ENCODE measurements at places on chromosomes 4 and X. TPM values are rescaled to one million over a fixed set of nuclear protein-coding genes. Genes with fewer than 3 reads are reported as not detected.

DNA sequence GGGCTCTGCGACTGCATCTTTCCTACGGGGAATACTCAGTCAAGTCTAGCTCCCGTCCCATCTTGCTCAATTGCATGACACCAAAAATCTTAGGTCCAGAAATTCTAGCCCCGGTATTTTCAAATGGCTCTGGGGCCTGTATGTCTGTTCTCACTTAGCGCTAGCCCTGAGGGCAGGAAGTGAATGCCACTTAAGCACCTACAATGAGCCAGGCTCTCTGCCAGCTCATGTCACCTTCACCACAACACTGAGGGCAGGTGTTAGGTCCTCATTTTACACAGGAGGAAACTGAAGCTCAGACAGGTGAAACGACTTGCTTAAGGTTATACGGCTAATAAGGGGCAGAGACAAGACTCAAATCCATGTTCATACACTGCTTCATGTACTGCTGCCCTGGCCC is 282.8 kb downstream of the PPP1R2C start:
- DNase-seq = no peak
- no peaks in the 10 kb centered on the region for H3K4me1 ChIP-seq
- no peaks in the 10 kb centered on the region for H3K27me3 ChIP-seq
- no peak overlapping the region for H3K27ac ChIP-seq
- H3K36me3 ChIP-seq = no peaks in the 10 kb centered on the region

- H3K4me1 ChIP-seq = no peaks in the 10 kb centered on the region
- H3K4me3 ChIP-seq = no peak overlapping the region
- DNase-seq = no peak
- H3K27ac ChIP-seq = no peak overlapping the region
- H3K36me3 ChIP-seq = no peaks in the 10 kb centered on the region
- H3K27me3 ChIP-seq = no peaks in the 10 kb centered on the region
These were observed 664.0 kb upstream of the PCDH7 start for GRCh38 chr4:30056016-30056766.

DNA sequence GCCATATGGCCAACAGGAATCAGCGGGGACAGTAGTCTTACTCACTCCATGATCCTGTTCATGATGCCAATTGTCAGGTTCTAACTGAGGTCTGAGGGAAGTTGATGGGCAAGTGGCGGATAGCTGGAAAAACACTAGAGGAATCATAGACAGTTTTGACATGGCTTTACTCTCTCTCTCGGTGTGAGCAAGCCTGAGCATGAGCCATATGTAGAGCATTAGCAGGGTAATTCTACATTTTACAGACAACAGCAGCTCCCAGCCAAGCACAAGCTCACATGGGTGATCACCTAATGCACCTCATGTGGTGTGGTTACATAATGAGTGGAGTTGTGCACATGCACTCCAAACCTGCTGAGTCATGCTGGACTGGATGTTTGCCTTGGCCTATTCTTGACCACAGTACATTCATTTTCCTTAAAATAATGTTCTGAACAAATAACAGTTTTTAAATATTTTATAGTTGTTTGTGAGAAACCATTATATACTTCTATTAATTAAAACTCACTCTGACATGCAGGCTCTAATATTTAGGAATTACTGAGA is 429.2 kb downstream of the GPAT3 start:
- no peak for DNase-seq
- no peak overlapping the region for H3K27ac ChIP-seq
- no peaks in the 10 kb centered on the region for H3K27me3 ChIP-seq
- no peaks in the 10 kb centered on the region for H3K36me3 ChIP-seq
- no peak overlapping the region for H3K4me3 ChIP-seq

DNA sequence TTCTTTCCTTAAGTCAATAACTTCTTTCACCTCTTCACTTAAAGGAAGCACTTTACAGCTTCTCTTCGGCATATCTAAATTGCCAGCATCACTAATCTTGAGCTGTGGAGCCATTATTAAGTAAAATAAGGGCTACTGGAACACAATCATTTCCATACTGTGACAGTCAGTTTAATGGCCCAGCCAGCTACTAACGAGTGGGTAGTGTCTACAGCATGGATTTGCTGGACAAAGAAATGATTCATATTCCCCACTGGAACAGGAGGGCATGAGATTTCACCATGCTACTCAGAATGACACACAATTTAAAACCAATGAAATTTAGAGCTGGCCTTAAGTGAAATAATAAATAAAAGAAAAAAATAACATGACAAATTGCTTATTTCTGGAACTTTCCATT is 72.1 kb downstream of the DDIT4L start:
- peaks cover 4% of the 10 kb centered on the region for H3K27me3 ChIP-seq
- peaks cover 5% of the 10 kb centered on the region for H3K4me1 ChIP-seq
- no peaks in the 10 kb centered on the region for H3K36me3 ChIP-seq
- H3K4me3 ChIP-seq = no peak overlapping the region
- H3K27ac ChIP-seq = no peak overlapping the region

Gene SPANXN3
- total RNA-seq = not detected

GRCh38 chrX:2468261-2469195 is 32.2 kb downstream of the DHRSX start:
- no peak overlapping the region for H3K4me3 ChIP-seq
- H3K27ac ChIP-seq = no peak overlapping the region
- no peak for DNase-seq
- H3K4me1 ChIP-seq = no peaks in the 10 kb centered on the region

- H3K36me3 ChIP-seq = no peaks in the 10 kb centered on the region
- H3K4me1 ChIP-seq = no peaks in the 10 kb centered on the region
- peaks cover 37% of the 10 kb centered on the region for H3K27me3 ChIP-seq
- H3K4me3 ChIP-seq = no peak overlapping the region
- no peak for DNase-seq
- H3K27ac ChIP-seq = no peak overlapping the region
These were observed 42.5 kb downstream of the RTL5 start for GRCh38 chrX:72089254-72089653.

DNA sequence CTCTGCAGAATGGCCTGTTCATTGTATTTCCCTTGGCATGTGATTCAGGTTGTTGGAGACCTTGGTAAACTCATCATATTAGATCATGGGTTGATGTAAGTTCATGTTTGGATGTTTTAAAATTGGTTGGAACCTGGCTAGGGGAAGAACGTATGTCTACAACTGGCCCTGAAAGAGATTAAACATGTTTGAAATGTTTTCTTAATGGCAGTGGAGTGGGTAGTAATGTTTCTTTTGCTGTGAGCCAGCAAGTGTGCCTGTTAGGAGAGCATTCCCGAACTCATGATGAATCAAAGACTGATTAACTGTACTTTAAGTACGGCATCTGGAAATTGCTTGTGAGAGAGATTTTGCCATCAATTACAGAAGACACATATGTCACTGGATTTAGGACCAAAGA is 44.5 kb upstream of the SLC4A4 start:
- no peak for DNase-seq
- no peaks in the 10 kb centered on the region for H3K36me3 ChIP-seq
- H3K27ac ChIP-seq = no peak overlapping the region
- H3K4me1 ChIP-seq = no peaks in the 10 kb centered on the region
- H3K4me3 ChIP-seq = no peak overlapping the region
